ENCODE measurements at places on chromosomes 4 and X. TPM values are rescaled to one million over a fixed set of nuclear protein-coding genes. Genes with fewer than 3 reads are reported as not detected.

GRCh38 chrX:69113723-69114122 lies 51.5 kb downstream of the PJA1 start:
- no peak overlapping the region for H3K4me3 ChIP-seq
- peaks cover 3% of the 10 kb centered on the region for H3K4me1 ChIP-seq
- DNase-seq, result no peak
- no peak overlapping the region for H3K27ac ChIP-seq
- H3K36me3 ChIP-seq, result no peaks in the 10 kb centered on the region

DNA sequence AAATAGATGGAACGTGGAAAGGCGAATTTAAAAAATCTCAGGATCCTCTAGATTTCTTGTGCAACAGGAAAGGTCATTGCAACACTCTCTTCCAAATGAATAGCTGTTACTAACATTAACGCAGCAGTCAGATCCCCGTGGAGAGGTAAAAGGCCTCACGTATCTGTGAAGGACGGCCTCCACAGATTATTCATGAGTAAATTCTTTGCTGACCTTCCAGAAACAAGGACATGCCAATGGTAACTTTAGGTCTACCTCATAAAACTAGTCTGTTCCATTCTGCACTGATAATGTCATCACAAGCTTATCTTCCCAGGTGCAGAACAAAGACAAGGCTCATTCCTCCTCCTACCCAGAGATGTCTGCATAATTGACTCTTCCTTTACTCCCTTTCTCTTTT lies 16.1 kb upstream of the REPS2 start:
- H3K36me3 ChIP-seq, result no peaks in the 10 kb centered on the region
- no peak overlapping the region for H3K4me3 ChIP-seq
- DNase-seq, result no peak
- H3K27ac ChIP-seq, result no peak overlapping the region
- no peaks in the 10 kb centered on the region for H3K27me3 ChIP-seq
- H3K4me1 ChIP-seq, result no peaks in the 10 kb centered on the region

GRCh38 chr4:120858776-120859175 lies 63.8 kb downstream of the PRDM5 start:
- no peak overlapping the region for H3K4me3 ChIP-seq
- peaks cover 2% of the 10 kb centered on the region for H3K4me1 ChIP-seq
- no peak for DNase-seq
- no peaks in the 10 kb centered on the region for H3K36me3 ChIP-seq

GRCh38 chrX:23621621-23622265 lies 45.5 kb upstream of the PRDX4 start:
- no peaks in the 10 kb centered on the region for H3K27me3 ChIP-seq
- no peak overlapping the region for H3K4me3 ChIP-seq
- H3K27ac ChIP-seq, result no peak overlapping the region
- no peaks in the 10 kb centered on the region for H3K4me1 ChIP-seq

- H3K27me3 ChIP-seq, result no peaks in the 10 kb centered on the region
- H3K27ac ChIP-seq, result no peak overlapping the region
- H3K4me3 ChIP-seq, result no peak overlapping the region
Measured at GRCh38 chr4:33975995-33976394, 2268.3 kb downstream of the ARAP2 start.

GRCh38 chrX:1137531-1137930 lies 74.9 kb downstream of the CRLF2 start:
- no peak overlapping the region for H3K27ac ChIP-seq
- H3K4me3 ChIP-seq, result no peak overlapping the region
- H3K36me3 ChIP-seq, result no peaks in the 10 kb centered on the region
- DNase-seq, result no peak
- no peaks in the 10 kb centered on the region for H3K4me1 ChIP-seq
- no peaks in the 10 kb centered on the region for H3K27me3 ChIP-seq

DNA sequence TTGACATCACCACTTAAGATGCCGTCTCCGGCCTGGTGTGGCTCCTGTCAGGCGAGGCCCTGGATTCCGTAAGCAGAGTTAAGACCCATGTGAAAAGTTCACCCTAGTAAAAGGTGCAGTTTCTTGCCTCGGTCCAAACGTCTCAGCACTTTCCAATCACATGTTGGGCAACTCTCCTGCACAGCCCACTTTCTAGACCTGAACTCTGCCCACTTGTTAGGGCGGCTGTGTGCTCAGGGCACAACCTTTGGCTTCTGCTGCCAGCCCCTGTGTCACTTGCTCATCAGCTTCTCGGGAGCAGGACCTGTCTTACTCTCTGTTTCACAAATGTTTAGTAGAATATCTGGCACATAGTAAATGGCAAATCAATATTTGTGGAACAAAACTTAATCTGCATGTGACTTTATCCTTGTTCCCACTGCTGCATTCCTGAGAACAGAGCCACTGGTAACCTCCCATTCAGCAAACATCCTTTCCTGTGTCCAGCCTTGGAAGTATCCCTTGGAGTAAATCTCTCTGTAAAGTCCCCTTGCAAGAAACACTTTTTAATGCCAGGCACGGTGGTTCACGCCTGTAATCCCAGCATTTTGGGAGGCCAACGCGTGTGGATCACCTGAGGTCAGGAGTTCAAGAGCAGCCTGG lies 38.7 kb upstream of the SH3RF1 start:
- no peaks in the 10 kb centered on the region for H3K36me3 ChIP-seq
- H3K27ac ChIP-seq, result no peak overlapping the region
- H3K4me3 ChIP-seq, result no peak overlapping the region
- H3K4me1 ChIP-seq, result peaks cover 2% of the 10 kb centered on the region

Gene WAS
- total RNA-seq, result 0.17 TPM

Gene EDA2R
- 21.0 TPM for total RNA-seq
